Head of caudate nucleus (tissue), 42 donors: ENCODE measurements at places on chromosomes 4 and X.

GRCh38 chr4:177632481-177632880 is 190.2 kb upstream of the AGA start:
- no peak for DNase-seq

DNA sequence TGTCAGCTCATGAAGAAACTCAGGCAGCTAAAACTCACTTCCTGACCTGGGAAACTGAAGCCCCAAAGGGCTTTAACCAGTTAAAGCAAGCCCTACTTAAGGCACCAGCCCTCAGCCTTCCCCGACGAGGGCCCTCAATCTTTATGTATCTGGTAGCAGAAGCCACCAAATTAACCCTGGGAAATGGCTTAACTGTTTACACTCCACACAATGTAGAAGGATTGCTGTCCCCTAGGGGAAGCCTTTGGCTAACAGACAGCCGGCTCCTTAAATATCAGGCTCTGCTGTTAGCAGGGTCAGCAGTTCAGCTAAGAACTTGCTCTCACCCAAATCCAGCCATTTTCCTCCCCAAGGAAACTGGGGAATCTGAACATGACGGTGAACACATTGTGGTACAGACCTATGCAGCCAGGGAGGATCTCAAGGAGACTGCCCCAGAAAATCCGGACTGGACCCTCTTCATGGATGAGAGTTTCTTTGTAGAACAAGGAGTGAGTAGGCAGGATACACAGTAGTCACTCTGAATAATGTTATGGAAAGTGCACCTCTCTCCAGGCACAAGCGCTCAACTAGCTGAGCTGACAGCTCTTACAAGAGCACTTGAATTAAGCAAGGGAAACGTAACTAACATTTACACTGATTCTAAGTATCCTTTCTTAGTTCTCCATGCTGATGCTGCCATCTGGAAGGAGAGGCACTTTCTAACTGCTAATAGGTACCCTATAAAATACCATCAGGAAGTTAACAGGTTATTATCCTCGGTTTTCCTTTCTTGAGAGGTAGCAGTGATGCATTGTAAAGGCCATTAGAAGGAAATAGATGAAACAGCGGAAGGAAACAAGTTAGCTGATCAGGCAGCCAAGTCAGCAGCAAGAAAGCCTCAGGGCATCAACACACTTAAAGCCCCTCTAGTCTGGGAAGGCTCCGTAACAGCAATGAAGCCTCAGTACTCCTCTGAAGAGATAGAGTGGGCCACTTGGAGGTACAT is 9.6 kb upstream of the NAF1 start:
- DNase-seq = no peak

DNA sequence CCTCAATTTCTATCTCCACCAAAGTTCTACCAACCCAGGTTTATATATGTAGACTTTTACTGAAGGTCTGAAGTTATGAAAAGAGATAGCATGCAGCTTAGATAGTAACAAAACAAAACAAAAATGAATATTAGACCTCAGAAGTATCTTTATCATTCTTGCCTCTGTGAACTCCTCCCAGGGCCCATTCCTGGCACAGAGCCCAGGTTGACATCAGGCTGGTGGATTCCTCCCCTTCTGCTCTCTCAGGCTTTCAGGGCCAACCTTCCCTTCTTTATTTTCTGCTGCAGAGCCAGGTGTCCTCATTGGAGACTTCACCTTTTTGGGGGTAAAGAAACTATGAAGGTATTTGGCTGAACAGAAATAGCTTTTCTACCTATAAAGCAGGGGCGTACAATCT is 112.8 kb upstream of the PITX2 start:
- DNase-seq = no peak

GRCh38 chr4:10028910-10029309 is 7.6 kb upstream of the SLC2A9 start:
- no peak for DNase-seq

DNA sequence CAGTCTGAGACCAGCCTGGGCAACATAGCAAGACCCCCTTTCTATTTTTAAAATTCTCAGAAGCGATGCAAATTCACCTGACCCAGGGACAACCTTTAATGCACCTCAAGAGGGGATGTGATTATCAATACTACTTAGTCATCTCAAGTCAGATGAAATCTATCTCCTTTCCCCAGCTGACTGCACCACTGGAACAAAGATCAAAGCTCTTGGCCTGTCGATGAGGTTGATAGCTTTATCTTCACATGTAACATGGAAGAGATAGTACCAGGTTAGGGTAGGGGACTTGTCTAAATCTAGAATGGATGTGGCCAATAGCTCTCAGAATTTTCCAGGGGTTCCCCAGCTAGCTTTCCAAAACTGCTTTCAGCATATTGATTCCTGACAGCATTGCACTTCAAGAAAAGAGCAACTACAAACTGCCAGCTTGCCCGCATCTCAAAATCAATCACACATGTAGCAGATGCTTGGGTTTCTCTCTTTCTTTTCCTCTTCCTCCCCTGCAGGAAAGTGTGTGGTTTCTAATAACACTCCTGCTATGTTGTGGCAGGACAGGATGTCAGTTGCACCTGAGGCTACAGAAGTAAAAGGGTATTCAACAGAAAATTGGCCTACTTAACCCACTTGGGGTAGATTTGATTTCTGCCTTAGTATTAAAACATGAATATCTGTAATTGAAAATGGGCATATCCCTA is 12.2 kb upstream of the TMEM164 start:
- DNase-seq = no peak

- DNase-seq = no peak
Observed at GRCh38 chrX:34404386-34405070, 252.6 kb downstream of the TMEM47 start.

DNA sequence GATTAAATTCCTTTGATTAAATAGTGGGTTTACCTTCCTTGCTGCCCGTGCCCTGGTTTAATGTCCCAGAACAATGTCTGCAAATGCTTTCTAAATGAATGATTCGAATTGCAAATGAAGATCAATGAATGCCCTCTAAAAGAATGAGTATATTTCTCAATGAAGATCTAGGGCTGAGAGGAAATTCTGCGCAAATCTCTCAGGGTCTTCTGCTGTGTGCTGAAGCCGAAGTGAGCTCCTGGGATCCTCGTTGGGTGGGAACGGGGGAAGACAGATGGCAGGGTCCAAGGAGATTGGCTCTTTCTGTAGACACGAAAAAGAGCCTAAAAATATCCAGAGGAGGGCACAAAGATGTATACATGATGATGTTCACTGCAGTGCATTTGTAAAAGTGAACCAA is 224.8 kb downstream of the STIM2 start:
- DNase-seq = no peak

GRCh38 chr4:184384056-184384809 is 90.1 kb downstream of the IRF2 start:
- no peak for DNase-seq

- DNase-seq = no peak
Observed at GRCh38 chrX:24956828-24957227, 58.9 kb downstream of the ARX start.

DNA sequence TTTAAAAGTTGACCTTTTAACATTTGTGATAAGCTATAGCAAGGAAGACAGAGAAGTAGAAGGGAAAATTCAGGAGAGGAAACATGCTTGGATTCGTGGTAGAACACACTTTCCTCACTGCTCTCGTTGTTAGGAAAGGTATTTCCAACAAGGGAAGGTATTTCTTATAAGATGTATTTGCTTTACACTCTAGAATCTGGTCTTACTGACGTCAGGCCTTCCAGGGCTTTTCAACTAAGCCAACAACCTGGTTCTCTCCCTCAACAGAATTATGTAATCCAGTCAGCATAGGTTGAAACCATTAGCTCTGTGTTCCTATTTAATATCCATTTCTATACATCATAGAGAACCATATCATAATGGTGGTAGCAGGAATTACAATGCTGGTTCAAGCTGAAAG is 241.9 kb downstream of the SLC39A8 start:
- no peak for DNase-seq

DNA sequence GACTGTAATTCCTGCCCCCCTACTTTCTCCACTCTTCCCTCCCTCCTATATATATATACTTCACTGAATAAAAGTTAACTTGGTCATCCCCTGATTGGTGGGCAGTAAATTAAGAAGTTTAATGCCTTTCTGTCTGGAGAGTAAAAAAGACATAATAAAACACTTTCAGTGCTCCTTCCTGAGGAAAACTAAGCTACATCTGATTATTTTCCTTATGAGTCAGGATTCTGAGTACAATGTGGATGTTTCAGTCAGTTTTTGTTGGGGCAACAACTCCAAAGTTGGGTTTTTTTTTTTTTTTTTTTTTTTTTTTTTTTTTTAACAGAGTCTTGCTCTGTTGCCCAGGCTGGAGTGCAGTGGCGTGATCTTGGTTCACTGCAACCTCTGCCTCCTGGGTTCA is 22.0 kb upstream of the SUPT20HL2 start:
- no peak for DNase-seq

DNA sequence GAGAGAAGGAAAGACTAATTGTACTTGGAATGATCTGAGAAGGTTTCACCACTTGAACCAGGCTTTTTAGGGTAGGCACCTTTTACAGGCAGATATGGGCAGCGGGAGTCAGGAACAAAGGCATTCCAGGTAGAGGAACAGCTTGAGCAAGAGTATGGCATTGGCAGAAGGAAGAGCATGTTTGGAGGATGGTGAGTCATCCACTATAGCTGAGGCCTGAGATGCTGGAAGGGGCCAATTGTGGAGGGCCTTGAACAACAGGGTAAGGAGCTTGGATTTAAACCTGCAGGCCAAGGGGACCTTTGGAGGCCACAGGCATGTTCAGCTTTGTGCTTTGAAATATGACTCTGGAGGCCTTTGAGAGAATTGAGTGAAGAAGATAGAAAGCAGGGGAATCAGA is 32.2 kb downstream of the PFKFB1 start:
- DNase-seq = no peak
